ENCODE measurements at places on chromosomes 3 and 15.

DNA sequence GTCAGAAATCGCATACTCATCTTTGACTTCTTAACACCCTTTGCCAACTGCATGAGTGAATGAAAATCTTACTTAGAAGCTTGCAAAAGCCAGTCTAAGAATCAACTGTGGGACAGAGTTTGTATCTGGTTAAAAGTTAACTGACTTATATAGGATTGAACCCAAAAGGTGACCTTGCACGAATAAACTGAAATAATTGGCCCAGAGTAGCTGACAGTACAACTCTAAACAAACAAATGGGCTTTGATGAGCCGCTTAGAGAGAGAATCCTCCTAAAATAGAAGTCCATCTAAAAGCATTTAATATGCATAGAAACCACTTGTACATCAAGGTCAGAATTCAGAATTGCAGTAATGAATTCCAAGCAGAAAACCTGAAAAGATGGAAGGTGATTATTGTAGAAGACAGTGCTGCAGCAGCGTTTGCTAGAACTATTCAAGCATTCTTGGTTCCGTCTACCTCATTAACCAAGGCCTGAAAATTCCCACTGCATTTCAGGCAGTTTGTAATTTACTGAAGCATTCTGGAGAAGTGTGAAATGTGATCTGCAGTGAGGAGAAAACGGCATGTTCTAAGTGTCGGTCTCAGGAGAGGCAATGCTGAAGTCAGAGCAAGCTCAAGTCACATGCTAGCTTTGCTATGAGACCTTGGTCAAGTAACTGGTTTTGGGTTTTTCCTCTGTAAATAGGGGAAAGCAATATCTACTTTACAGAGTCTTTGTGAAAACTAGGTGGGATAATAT is 103.7 kb downstream of the CADPS start:
- no peak for DNase-seq

DNA sequence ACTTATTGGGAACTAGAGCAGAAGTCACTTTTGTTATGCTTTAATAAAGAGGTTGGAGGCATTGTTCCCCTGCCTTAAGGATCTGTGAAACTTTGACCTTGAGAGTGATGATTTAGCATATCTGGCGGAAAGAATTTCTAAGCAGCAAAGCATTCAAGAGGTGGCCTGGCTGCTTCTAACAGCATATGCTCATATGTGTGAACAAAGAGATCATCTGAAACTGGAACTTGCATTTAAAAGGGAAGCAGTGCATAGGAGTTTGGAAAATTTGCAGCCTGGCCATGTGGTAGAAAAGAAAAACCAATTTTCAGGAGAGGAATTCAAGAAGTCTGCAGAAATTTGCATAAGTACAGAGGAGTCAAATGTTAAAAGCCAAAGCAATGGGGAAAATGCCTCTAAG is 56.4 kb upstream of the GOLIM4 start:
- no peak for DNase-seq

GRCh38 chr3:188432802-188433520 is 279.0 kb downstream of the LPP start:
- no peak for DNase-seq

GRCh38 chr3:78757731-78758130 is 1010.1 kb downstream of the ROBO1 start:
- DNase-seq = no peak

- no peak for DNase-seq
Observed at GRCh38 chr3:31132132-31132769, 237.8 kb upstream of the GADL1 start.

DNA sequence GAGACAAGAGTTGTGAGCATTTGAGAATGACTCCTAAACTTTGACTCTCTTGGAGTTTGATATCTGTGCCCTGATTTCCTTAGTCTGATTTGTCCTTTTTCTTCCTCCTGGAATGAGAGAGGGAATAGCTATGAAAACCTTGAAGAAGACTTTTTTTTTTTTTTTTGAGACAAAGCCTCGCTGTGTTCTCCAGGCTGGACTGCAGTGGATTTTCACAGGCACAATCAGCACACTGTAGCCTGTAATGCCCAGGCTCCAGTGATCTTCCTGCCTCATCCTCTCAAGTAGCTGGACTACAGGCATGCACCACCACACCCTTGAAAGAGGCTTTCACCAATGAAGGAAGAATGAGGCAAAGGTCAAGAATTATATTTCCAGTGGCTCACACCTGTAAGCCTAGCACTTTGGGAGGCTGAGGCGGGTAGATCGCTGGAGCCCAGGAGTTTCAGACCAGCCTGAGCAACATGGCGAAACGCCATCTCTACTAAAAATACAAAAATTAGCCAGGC is 10.3 kb upstream of the ARGFX start:
- DNase-seq = no peak

GRCh38 chr15:99731336-99732123 is 1.7 kb downstream of the LYSMD4 start:
- DNase-seq = no peak
